ENCODE measurements at places on chromosomes 13 and 19.

GRCh38 chr19:39196320-39196719, 444 bp upstream of the NCCRP1 start:
- DNase-seq = no peak

DNA sequence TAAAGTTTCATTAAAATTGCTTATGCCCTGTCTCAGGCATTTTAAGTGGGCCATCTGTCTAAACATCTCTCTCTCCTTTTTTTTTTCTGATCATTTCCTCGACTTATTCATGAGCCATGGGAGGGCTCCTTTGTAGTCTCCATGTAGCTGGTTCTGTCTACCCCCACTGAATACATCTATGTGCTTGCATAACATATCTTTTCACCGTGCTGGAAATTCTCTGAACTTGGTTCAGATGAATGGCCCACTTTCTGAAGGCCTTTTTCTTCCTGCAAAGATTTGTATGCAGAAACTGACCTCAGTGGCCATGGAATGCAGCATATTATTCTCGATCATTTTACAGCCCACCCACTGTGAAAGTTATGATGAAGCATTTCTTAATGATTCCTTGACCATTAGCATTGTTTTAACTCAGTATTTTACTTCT, 225.3 kb downstream of the GGACT start:
- no peak for DNase-seq

- DNase-seq = no peak
Observed at GRCh38 chr13:70173598-70173959, 65.3 kb upstream of the KLHL1 start.

DNA sequence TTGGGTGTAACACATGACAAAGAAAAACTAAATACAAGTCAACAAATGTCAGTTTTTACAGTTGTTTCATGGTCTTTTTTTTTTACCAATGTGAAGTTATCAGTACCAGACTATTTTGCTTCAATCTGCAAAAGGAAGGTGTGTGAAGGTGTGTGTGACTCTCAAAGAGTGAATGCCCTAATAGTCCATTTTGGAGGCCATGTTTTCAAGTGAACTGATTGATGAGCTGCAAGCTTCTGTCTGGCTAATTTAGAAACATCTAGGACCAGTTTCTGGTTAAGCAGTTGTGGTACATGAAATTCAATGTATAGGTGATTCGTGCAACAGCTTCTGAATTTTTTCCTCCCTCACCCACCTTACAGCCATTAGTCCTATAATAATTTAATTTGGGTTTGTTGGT, 16.1 kb downstream of the KLF5 start:
- DNase-seq = no peak

DNA sequence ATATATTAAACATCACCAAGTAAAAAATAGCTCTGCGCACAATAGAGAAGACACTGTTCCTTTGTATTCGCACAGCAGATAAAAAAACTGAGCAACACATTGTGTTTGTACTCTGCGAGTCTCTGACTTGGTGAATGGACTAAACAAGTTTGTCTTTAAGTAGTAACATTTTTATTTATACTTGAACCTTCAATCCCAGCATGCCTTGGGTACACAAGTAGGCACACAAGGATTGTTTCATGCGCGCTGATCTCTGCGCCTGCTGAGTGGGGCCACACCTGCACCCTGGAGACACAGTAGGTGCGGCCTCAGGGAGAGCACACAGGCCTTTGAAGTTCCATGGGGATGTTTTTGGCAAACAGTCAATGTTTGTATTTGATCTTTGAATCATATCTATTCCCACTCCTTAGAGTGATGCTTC, 318.9 kb downstream of the MYO16 start:
- no peak for DNase-seq

- no peak for DNase-seq
Observed at GRCh38 chr19:42276821-42277220, 7.8 kb downstream of the CIC start.

DNA sequence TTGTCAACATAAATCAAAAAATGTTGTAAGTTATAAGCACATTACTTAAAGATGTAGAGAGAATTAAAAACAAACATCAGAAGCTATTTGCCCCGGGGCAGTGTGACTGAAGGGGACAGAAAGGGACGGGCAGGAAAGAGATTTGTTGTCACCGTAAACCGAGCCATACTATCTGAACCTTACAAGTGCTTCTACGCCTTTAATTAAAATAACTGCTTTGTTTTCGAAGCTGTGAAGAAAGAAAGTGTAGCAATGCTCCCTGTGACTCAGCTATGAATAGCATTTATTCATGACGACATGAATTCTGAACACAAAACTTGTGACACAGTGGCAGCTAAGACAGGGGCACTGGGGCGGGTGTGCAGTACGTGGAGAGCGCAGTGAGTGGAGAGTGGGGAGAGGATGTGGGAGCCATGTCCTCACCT, 30.0 kb downstream of the ZNF787 start:
- no peak for DNase-seq

DNA sequence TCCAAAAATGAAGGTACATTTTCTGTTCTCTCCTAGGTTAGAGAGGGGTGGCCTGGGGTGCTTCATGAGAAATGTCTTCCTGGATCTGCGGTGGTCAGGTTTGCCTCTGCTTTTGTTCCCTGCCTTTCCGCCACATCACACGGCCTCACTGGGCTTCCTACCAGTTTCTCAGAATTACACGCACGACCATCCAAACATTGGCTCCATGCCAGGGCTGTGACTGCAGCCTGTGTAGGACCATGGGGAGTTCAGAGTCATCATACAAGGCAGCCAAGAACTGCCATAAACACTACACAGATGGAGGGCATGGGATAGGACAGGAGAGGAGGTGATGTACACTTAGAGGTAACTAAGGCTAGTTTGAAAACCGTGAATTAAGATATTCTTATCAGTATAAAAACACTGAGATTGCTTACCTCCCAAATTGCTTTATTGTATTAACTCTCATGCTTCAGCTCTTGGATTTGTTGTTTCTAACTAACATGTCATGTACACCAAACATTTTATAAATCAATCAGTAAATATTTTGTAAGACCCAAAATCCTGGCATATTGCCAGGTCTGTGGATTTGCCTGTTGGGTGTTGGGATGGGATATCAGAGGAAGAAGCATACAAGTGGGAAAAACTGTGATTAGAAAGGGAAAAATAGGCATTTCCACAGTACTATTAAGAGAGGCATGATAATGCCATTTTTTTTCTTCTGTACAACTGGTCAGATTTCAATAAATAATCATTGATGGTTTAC, 45.2 kb downstream of the CDADC1 start:
- no peak for DNase-seq

DNA sequence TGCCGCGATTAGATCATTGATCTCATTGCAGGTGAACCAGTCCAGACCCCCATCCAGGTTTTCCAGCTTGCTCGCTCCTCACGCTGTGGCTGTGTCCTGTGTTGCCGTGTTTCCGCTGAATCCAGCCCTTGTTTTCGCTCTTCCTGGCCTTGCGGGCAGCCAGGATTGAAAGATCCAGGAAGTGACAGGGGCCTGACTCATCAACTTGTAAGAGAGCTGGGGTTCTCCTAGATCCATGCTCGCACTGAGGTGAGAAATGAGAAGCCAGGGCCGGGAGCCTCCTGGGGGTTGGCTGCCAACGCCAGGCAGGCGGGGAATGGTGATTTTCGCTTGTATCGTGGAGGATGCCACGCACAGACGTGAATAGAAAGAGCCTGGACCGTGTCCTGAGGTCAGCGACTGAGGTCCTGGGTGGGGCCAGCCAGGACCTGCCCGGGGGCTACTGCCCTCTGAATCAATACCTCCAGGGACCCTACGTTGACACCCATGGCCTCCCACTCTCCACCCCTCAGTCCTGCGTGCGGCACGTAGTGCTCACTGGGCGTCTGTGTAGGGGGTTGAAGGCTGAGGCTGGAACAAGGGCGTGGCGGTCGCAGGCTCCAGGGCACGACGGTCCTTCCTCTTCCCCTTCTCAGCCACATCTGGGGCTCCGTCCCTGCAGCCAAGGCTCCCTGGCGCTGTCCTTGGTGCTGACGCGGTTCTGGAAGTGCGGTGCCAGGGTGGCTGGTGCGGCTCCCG, 7.3 kb upstream of the PTPRH start:
- DNase-seq = peak; percentile 70

Measured in germinal center (tissue), 1 donor.